Bronchial epithelial cell (primary cell): ENCODE measurements at places on chromosomes 3 and 15.

- no peak for DNase-seq
Measured at GRCh38 chr3:62990704-62991413, 115.6 kb upstream of the CADPS start.

DNA sequence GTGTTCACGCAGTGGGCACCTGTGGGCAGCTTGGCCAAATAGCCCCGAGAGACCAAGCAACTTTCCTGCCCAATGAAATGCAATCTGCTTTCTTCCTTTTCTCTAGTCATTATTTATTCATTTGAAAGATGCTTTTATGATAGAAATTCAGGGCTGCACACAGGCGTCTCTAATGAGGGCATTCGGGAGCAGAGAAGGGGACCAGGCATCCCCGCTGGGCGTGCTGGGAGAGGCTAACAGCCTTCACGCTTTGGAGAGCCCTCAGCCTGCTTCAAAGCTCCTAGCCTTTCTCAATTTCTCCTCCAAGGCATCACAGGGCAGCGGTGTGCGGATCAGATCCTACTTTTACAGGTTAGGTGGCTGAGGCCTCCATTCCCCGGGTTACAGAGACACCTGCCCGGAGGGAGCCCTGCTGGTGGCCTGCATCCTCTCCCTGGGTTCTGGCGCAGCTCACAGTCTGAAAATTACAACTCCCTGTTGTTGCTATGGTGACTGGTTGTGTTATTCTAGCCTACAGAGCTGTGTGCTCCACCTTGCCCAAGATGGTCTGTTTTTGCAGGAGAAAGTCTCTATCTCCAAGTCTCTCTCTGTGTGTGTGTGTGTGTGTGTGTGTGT is 21.8 kb upstream of the KLF13 start:
- no peak for DNase-seq

GRCh38 chr3:153855772-153856171 is 265.4 kb upstream of the ARHGEF26 start:
- no peak for DNase-seq

GRCh38 chr3:186594591-186595113 is 18.2 kb upstream of the AHSG start:
- DNase-seq: no peak

DNA sequence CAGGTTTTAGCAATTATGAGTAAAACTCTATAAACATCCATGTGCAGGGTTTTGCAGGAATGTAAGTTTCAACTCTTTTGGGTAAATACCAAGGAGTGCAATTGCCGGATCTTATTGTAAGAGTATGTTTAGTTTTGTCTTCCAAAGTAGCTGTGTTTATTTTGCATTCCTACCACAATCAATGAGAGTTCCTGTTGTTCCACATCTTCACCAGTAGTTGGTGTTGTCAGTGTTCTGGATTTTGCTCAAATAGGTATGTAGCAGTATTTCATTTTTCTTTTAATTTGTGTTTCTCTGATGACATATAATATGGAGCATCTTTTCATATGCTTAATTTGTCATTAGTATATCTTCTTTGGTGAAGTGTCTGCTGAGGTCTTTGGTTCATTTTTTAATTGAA is 185.1 kb upstream of the GALNT15 start:
- DNase-seq: peak; percentile 18

DNA sequence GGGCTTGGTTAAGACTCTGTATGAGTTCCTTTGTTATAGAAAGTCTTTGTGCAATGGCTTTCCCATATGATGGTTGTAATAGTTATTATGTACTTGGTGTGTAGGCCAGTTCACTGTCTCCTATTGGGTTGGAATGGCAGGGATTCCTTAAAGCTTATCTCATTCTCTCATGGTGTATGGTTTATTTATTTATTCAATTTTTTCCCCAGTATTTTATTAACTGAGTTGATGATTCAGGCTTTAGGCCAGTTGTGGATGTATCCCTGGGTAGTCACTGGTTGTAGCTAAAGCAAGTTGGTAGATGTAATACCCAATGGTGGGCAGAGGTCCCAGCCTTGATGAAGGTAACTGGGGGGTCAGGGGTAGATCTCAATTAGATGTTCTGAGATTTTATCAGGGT is 349.4 kb downstream of the DOCK3 start:
- DNase-seq: no peak

DNA sequence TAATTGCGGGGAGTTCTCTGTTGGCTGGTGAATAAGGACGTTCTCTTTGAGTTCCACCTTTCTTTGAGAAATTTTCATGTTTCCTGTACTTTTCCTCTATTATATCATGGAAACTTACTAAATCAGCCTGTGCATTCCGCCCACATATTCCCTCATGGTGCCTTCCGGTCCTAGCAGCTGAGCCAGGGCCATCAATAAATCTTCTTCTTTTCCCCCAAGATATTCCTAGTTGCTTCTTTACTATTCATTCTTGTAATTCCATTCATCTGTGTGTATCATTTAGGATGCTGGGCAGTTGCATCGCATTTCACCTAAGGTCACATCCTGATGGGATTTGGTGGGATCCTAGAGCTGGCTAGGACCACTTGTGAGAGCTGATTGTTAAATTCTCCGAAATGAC is 139.2 kb downstream of the RBMS3 start:
- no peak for DNase-seq

DNA sequence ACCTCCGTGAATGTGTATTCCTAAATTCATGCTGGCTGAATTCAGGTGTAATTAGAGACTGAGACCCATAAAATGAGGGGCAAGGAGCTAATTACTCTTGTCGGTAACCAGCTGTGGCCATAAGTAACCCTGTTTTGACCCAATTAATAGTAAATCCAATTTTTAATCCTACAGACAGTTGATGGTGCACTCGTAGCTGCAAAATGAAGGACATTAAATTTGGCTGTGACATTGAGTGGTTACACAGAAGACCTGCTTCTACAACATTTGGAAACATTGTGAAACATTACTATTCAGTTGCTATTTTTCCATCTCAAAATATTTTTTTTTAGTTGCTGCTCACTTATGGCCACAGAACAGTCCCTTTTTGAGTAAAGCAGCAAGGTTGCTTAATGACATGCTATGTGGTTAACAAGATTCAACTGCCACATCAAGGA is 33.0 kb downstream of the MBNL1 start:
- DNase-seq: no peak

DNA sequence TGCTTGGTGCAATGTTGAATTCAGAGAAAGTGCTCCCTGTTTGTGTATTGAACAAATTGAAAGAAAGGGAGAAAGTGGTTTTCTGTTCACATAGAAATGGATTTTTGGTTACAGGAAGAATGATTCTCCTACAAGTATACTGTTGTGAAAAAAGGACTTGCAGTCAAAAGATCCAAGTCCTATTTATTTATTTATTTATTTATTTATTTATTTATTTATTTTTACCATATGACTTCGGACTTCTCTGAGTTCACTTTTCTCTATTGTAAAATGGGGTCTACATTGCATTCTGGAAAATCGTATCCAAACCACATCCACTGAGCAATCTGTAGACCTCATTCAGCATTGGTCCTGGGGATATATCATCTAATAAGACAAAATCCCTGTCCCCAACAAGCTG is 46.1 kb downstream of the STARD5 start:
- DNase-seq: no peak

GRCh38 chr15:83356501-83357399 is 72.3 kb upstream of the BNC1 start:
- peak; percentile 4 for DNase-seq

GRCh38 chr3:15348246-15348645 is 15.9 kb upstream of the SH3BP5 start:
- no peak for DNase-seq

DNA sequence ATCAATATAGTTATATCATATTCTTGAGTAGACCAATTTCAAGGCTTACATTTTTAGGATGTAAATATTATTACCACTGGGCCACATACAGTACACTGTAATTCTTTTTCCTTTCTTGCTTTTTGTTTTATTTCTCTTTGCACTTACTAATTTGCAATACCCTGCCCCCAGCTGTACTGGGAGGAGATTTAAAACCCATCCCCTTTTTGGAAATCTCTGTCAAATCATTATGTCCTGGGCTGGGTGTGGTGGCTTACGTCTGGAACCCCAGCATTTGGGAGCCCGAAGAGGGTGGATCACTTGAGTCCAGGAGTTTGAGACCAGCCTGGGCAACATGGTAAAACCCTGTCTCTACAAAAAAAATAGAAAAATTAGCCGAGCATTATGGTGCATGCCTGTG is 16.2 kb downstream of the ZBTB11 start:
- DNase-seq: no peak

- DNase-seq: peak; percentile 44
Measured at GRCh38 chr3:138946663-138947494, at the start of the genes FOXL2 and FOXL2NB. FOXL2 (minus strand) TSS chr3:138947137; CDS start chr3:138946722, 415 bp downstream. FOXL2NB (plus strand) TSS chr3:138947217; CDS start chr3:138947365, 148 bp downstream.

GRCh38 chr15:29690765-29691475 is 131.3 kb downstream of the TJP1 start:
- peak; percentile 49 for DNase-seq

DNA sequence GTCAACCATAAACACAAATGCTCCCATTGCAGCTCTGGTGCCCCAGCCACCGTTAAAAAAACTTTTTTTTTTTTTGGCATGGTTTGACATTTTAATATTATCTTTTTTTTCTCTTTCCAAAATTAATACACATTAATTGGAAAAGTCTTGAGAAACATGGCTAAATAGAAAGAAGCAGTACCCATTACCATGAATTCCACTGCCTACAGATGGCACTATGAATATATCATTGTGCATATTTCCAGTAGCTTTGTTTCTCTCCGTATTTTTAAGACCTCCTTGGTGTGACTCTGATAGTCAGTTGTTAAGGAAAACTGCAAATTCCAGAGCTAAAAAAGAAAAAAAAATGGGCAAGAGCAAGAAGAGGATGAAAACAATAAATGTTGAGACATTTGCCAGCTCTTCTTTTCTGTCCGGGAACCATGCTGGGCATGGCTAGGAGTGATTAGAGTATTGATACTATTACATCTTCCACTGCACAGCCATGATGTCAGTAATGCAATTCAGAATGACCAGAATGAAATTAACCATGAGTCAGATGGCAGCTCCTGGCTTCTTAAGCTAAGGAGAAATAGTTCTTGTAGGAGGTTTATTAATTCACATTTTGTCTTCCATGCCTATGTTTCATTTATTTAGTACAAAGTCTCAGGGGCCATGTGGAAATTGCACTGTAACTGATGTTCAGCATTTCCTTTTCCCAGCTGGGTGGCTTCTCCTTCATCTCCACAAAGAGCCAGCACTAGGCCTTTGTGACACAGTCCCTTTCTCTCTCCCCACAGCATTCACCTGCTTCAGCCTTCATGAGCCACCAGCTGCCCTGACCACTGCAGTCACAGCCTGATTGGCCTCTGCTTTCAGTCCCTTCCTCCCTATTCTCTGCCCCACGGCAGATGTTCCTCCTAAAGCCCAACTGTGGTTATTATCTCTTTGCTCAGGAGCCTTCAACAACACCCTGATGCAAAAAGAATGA is 31.8 kb downstream of the SLC7A14 start:
- DNase-seq: no peak

GRCh38 chr3:166706094-166706493 is 674.0 kb downstream of the ZBBX start:
- DNase-seq: no peak

GRCh38 chr15:38351466-38351865 is 98.8 kb downstream of the SPRED1 start:
- no peak for DNase-seq

- DNase-seq: no peak
Measured at GRCh38 chr3:195203606-195204005, 67.4 kb downstream of the XXYLT1 start.

GRCh38 chr3:183156266-183156665 is 6.3 kb downstream of the LAMP3 start:
- no peak for DNase-seq
